ENCODE measurements at places on chromosomes 2 and 18.
A peak's percentile ranks its signal among the peaks of the same experiment; 100 is the strongest.

GRCh38 chr2:138433995-138434951, 67.3 kb upstream of the SPOPL start:
- no peak for DNase-seq

DNA sequence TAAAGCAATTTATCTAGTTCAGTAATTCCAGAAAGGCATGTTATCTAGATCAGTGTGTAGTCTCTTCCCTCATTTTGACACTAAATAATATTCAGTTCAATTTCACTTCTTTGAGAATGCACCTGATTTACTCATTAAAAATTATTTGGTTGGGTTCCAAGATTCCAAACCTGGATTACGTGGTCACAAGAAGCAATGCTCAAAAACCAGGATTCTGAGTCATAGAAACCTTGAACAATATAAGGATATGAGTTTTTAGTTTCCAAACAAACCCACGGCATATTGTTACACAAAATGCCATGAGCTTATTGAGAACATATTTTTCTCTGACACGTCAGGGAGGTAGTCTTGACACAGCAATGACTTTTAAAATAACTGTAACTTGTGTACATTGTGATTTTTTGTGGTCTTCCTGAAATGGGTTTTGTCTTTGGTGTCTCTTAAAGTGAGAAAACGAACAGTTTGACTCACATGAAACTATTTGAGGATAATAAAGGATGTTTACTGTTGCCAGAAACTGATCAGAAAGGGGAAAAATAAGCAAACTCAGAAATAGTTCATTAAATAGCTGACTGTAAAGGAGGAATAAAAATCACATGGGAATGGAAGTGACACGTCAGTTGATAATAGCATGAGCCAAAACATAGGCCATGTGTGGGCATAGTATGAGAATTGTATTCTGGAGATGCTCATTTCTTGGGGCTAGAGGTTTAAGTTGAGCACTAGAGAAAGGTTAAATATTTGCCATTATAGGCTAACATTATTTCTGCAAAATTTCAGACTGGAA, 617.7 kb upstream of the CDH2 start:
- DNase-seq, result peak; percentile 96

DNA sequence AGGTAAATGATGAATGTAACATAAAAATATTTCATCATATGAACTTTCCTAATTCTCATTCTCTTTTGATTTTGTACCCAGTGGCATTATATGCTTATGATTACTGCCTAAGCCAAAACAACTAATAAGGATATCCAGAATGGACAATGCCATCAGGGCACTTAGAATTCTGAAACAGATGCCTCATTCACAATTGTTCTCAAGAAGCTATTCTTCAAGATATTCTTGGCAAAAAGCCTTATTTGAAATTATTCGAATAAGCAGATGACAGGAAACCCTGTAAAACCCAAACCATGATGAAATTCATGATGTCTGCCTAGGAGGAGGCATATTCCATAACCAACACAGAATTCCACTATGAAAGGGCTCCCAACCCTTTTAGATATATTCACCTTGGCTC, 353.2 kb upstream of the TRIB2 start:
- no peak for DNase-seq

DNA sequence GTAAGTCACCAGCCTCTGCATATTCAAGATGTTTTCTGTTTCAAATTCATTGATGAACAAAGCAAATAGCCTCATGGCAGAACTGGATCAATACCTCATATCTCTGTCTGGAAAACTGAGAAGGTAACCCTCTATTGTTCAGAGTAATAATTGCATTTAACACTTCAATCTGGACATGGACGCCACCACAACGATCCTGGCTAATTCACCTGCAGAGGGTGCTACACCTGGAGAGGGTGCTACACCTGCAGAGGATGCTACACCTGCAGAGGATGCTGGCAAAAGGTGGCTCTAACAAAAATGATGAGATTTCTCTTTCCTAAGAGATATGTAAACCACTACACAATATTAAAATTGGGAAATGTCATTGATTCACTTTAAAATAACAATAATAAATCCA, 183.1 kb upstream of the HNRNPA3 start:
- DNase-seq, result no peak

DNA sequence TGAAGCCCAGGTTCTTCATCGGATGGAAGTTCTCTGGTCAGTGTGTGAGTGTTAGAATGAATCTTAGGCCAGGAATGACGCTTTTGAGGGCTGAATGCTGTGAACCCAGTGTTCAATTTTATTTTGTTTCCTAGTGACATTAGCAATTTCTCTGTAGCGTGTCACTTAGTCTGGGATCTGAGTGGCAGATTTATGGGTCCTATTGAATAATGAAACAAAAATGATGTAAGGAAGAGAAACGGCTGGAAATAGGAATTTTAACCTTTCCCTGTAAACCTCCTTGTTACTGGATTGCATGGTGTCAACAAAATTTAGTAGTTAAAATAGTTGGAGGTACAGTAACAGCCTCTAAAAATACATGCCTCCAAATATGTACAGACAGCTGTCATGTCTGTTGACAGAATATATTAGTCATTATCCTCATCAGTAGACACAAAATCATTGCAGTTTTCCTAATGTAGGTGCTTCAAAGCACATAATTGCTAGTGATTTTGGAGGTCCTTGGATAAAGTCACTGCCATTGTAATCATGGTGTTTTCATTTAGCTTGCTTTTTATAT, 223.8 kb upstream of the SPRED2 start:
- DNase-seq, result no peak

DNA sequence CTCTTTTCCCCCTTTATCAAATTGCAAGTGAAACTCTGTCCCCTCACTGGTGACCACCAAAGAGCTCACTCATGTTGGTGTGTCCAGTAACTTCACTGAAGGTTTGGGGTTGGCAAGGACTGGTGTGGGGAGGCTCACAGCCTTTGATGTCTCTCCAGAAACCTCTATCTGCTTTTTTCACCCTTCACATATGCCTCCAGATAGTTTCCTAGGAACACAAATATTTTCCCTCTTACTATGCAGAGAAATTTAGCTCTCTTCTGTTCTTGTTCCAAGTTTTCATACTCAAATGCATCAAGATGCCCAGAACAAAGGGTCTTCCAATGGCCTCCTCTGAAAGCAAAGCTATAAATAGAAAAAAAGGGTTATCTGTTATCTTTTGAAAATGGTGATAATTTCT, 20.7 kb downstream of the DTNA start:
- DNase-seq, result no peak

DNA sequence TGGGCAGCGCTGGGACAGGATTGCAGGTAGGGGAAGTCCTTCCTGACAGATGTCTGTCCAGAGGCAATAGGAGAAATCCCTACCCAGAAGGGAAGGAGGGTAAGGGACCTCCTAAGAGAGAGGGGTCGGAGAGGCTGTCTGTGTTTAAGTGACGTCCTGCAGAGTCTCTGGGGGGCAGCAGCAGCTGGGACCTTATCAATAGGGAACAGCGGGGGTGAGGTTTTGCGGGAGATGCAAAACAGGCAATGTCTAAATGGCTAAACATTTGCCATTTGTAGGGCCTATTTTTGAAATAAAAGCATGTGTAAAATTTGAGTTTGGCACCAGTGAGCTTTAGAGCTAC, 108.7 kb upstream of the HS6ST1 start:
- DNase-seq, result no peak

GRCh38 chr2:187922846-187923245, 368.6 kb upstream of the TFPI start:
- DNase-seq, result no peak

- DNase-seq, result peak; percentile 28
Observed at GRCh38 chr2:45984896-45985473, 312.2 kb upstream of the EPAS1 start.

- no peak for DNase-seq
Observed at GRCh38 chr2:62657783-62658182, 47.7 kb upstream of the EHBP1 start.

DNA sequence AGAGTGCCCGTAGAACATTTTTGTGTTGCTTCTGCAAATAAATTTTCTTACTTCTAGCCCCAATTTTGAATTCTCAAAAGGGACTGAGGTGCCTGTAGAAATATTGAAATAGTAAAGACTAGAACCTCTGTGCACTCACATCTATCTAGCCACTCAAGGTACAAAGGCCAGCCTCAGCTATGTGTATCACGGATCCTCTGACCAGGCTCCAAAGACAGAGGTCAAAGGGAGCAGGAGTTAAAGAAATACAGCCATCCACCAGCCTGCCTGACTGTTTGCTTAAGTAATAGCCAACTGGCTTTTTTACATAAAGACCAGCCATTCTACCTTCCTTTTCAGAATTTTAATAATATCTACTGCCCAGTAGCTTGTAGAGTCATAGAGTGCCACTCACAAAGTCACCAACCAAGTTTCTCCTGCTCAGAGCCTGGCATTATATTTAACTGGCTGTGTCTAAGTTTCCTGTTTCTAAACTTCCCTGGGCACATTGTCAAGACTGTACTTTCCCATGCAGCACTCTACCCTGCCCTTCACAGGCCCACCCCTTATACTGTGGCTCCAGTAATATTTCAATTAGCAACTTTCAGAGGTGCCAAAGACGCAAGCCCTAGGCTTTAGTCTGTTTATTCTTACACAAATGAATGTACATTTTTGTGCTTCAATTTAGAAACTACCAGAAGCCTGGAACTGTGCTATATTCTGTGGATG, 338.3 kb upstream of the NT5C1B start:
- DNase-seq, result no peak

- peak; percentile 7 for DNase-seq
Observed at GRCh38 chr2:179936141-179936540, 71.0 kb downstream of the CWC22 start.

GRCh38 chr18:70142001-70142400, 63.5 kb downstream of the RTTN start:
- DNase-seq, result no peak

- no peak for DNase-seq
Observed at GRCh38 chr2:44126106-44126797, 42.4 kb upstream of the PPM1B start.

DNA sequence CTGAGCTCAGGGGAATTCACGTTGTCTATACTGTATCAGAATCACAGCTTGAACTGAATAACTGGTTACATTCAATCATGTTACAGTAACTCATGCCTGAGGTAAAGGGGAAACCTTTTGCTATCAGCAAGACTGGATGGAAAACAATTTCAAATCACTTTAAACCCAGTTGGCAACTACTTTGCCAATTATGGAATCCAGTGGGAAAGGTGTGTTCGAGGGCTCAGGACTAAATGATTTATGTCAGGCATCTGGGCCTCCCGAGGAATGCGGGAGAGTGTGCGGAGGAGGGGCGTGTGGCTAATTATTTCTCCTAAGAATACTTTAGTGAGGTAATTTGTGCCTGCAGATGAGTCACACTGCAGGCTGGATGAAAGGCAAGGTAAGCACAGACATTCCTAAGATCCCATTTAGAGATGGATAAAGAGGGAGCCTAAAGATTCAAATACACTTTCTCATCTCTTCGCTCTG, 100.1 kb downstream of the HRH4 start:
- no peak for DNase-seq

DNA sequence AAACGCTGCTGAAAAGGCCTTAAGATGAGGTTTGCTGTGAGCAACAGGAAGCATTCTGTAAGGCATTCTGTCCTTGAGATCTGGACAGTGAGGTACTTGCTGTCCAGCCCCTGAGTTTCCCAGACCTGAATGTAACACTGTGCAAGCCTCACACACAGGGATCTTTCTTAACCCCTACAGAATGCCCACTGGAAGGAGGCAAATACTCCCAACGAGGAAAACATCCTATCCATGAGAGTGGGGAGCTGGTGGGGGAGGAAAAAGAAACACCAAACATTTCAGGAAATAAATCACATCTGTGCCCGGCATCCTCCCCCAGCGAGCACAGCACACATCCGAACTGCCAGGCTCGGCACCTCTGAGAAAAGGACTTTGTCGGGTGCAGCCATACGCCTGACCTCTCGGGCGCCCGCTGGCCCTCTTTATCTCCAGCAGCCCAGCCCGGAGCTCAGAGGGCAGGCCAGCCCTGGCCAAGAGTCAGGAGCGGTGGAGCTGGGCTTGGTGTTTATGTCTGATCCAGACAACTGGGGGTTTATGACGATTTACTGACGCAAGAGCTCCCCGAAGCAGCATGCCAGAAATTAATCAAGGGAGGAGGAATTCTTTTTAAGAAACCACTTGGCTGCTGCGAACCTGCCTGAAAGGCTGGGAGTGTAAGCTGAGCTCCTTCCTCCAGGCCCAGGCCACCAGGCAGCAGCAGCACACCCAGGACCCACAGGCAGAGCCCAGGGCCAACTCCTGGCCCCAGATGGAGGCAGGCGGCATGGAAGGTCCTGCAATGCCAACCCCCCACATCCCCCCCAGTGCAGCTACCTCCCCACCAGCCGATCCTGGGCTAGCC, 72.2 kb downstream of the HDAC4 start:
- peak; percentile 66 for DNase-seq

GRCh38 chr2:222176890-222177289, 121.9 kb downstream of the PAX3 start:
- no peak for DNase-seq

DNA sequence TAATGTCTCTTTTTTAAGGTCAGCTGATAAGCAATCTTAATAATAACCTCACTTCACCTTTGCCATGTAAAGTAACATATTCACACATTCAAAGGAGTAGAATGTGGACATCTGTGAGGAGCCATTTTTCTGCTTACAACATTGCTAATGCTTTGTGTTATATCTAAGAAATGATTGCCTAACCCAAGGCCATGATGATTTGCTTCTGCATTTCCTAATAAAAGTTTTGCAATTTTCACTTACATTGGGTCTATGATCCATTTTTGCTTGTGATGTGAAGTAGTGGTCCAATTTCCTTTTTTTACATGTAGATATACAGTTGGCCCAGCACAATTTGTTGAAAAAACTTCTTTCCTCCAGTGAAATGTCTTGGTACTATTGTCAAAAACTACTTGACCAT, 22.0 kb downstream of the RELCH start:
- no peak for DNase-seq

- peak; percentile 10 for DNase-seq
Observed at GRCh38 chr2:58010599-58010998, 36.0 kb upstream of the VRK2 start.

- DNase-seq, result no peak
Observed at GRCh38 chr2:129717560-129718130, 261.8 kb upstream of the RAB6C start.

- DNase-seq, result no peak
Observed at GRCh38 chr2:97845818-97846217, 132.4 kb downstream of the ZAP70 start.

DNA sequence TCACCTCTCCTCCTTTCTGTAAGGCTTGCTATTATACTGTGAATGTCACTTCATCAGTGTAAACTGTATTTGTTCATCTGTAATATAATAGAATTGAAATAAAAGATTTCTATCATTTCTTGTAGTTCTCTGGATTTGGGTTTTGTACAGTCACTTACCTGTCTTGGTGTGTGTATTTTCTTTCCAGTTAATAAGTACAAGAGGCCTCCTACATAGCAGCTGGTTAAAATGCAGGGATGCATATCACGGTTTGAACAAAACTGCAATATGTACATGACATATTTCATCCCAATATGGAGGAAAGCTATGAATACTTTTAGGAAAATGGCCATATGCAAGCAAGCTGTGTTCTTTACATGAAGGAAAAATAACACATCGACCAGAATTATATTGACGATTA, 5.4 kb upstream of the STAT1 start:
- no peak for DNase-seq

DNA sequence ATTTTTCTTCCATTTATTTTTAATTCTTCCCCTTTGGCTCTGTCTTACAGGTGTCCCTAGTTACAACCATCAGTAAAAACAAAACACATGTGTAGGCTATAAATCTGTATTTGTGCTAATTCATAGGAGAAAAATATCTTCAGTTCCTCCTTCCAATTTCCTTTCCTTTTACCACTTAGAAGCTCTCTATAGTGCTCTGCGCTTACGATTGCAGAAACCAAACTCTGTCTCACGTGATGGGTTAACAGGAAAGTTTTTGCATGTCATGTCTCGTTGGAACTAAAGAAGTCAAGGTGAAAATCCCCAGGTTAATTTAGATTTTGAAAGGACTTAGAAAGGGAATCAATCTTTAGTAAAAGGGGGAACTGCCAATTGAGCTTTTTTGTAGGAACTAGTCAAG, 1390.5 kb upstream of the ZEB2 start:
- no peak for DNase-seq

Data from lung microvascular endothelial cell (primary cell).